ENCODE measurements at places on chromosomes 16 and 17.

DNA sequence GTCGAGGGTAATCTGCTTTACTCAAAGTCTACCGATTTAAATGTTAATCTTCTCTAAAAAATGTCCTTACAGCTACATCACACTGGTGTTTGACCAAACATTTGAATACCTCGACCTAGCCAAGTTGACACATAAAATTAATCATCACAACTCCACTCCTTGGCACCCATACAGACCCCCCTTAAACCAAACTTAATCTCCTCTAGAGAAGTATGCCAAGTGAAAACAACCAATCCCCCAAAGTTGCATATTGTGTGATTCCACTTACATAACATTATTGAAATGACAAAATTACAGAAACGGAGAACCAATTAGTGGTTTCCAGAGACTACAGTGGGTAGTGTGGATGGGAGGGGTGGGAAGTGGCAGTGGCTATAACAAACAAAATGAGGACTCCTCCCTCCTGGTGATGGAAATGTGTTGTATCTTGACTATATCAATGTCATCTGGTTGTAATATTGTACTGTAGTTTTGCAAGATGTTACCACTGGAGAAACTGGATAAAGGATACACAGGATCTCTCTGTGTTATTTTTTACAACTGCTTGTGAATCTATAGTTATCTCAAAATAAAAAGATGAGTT is 39.4 kb downstream of the CAPNS2 start:
- no peak for DNase-seq

DNA sequence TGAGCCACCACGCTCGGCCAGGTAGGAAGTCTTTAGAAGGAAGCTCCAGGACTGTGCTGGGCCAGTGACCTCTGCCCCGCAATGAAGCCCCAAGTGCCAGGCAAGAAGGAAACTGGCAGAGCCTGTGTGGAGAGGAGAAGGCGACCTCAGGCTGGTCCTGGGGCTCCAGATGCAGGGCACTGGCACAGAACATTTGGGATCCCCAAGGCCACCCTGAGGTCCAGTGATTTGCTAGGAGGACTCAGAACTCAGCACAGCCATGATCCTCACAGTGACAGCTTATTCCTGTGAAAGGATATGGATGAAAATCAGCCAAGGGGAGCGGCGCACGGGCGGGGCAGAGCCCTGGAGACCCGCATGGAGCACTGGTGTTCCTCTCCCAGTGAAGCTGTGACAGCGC is 24.1 kb downstream of the MGAT5B start:
- no peak for DNase-seq

DNA sequence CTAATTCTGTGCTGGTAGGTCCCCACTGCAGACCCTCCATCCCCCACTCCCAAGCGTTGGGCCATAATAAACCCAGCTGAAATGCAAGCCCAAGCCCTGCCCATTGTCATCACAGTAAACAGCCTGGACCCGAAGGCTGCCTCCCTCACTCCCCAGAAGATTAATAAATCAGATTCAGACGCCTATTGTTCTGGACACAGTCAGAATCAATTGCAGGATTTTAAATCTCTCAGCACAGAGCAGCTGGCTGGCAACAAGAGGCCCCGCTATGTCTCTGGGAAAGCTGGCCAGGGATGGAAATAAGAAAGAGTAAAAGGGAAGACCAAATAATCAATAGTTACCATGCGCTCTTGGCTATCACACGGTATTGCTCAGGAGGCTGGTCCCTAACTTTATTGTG is 93.9 kb downstream of the C17orf67 start:
- DNase-seq = no peak

DNA sequence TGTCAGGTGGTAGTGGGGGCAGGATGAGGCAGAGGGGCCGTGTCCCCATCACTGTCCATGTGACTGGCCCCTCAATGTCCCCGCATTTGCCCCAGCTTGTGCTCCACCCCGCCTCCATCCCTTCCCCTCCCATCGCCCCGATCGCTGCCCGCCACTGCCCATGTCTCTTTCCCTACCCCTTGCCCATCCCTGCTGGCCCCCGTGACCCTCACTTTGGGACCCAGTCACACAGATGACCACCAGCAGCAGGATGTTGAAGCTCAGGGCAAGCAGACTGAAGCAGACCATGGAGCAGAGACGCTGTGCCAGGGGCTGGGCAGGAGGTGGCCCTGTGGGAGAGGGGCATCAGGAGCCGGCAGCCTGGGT is 6.1 kb downstream of the ASGR2 start:
- no peak for DNase-seq

- no peak for DNase-seq
Observed at GRCh38 chr16:5385811-5386210, 288.2 kb upstream of the EEF2KMT start.

- DNase-seq = no peak
Observed at GRCh38 chr16:85057948-85058347, 30.4 kb downstream of the KIAA0513 start.

DNA sequence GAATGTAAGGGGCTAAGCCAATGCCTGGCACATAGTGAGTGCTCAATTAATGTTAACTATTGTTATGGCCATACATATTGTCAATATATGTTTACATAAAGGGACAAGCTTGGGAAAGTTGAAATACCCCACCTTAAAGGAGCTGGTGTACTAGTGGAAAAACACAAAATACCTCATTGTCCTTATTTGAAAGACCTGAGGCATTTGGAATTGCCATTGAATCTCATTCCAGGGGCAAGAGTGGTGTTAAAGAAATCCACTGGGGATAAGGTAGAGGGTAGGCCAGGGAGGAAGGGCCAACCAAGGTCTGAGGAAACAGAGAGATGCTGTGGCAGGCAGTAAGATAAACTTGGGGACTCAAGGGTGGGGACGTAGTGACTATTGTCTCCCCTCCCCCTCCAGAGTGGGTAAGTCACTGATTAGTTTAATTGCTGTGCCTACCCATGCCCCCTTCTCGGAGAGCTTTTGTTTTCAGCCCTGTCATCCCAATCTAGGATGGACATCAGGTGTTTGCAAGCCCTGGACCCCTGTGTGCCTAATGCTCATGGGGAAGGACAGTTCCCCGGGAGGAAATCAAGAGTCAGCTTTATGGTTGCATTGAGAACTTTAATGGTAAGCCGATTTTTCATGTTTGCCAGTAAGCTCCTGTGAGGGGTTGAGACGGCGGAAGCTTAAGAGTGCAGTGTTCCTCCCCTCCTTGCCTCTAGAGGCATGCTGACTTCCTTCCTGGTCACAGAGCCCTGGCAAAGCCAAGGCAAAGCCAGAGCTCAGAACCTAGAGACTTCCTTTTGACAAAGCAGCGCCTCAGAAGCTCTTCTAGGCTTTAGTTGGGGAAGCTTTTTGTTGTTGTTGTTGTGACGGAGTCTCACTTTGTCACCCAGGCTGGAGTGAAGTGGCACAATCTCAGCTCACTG is 2.5 kb upstream of the HEATR9 start:
- no peak for DNase-seq

DNA sequence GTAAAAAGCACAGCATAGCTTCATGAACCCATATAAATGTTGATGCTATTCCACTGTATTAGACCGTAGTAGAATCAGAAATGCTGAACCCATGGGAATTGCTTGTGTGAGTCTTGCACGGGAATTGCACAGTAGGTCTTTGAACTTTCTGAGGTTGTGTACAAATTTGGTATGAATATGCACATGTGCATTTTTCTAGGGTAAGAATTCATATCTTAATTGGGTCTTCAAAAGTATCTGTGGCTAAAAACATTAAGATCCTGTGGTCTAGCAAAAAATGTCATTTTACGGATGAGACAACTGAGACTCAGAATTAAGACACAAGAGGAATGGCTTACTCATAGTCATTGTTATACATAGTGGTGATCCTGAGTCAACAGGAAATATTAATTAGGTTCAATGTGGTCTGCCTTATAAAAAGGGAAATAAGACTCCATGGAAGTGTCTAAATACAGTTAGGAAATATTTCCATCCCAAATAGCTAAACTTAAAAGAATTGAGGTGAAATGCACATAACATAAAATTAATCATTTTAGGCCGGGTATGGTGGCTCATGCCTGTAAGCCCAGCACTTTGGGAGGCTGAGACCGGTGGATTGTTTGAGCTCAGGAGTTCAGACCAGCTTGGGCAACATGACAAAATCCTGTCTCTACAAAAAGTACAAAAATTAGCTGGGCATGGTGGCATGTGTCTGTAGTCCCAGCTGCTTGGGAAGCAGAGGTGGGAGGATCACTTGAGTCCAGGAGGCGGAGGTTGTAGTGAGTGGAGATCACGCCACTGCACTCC is 22.8 kb downstream of the TAOK1 start:
- DNase-seq = no peak

DNA sequence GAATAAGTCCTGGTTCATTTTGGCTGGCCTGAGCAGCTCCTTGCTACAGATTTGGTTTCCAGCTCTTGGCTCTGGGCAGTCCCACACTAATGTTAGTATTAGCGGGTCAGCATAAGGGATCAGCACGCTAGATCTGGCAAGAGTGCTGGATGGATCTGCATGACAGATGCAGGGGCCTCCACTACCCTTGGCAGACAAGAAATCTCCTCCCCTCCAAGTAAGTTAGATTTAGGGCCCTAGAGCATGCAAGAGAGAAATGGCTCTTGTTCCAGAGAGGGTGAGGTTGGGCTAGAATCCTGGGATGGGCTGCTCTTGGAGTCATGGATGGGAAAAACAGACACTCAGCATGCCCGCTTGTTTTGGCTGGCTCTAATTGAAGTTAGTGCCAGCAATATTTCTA is 414.3 kb downstream of the RBFOX1 start:
- DNase-seq = no peak

GRCh38 chr17:72342061-72342460 is 221.2 kb downstream of the SOX9 start:
- DNase-seq = no peak

- no peak for DNase-seq
Observed at GRCh38 chr16:3954411-3954921, 74.0 kb upstream of the CREBBP start.

DNA sequence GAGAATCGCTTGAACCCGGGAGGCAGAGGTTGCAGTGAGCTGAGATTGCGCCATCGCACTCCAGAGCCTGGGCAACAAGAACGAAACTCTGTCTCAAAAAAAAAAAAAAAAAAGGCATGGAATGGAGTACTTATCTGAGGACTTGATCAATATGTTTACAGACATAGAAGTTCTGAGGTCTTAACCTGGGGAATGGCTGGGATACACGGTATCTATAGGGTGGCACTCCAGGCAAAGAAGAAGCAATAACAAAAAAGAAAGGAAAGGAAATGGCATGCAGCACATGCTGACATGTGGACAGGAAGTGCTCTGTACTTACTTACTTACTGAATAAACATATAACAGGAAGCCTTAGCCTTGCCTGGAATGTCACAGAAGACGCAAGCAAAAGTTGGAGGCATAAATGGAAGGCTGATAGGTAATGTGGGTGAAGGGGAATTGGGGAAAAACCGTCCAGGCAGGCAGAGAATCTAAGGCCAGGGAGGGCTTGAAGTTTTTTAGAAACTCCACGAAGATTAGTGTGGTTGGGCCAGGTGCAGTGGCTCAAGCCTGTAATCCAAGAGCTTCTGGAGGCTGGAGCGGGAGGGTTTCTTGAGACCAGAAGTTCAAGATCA is 10.1 kb upstream of the SPOP start:
- DNase-seq = peak; percentile 77

GRCh38 chr17:38579934-38580333 is 25.8 kb downstream of the SRCIN1 start:
- DNase-seq = no peak

- peak; percentile 82 for DNase-seq
Observed at GRCh38 chr17:80891397-80892018, 100.1 kb upstream of the CHMP6 start.

GRCh38 chr17:48624544-48625494 is 1.3 kb downstream of the HOXB9 start:
- no peak for DNase-seq

DNA sequence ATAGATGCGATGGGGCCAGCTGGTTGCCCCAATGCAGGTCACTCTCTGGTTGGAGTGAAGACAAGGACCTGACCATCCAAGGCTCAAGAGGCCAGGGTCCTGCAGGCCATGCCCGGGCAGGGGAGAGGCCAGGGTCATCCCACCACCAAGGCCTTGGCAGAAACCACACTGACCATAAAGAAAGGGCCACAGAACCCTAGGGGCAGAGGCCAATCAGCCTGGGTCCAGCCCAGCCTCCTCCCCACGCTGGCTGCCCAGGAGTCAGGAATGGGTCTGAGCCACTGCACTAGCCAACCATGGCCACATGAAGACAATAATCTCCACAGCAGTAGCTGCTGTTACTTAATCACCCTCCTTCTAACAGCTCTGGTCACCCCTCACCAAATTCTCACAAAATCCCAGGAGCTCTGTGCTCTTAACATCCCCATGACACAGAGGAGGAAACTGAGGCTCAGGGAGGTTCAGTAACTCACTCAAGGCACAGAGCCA is 10.2 kb upstream of the BCAR1 start:
- no peak for DNase-seq

GRCh38 chr16:17755158-17755557 is 284.4 kb upstream of the XYLT1 start:
- DNase-seq = no peak

GRCh38 chr17:57410169-57410568 is 153.8 kb downstream of the MSI2 start:
- no peak for DNase-seq

GRCh38 chr17:36936455-36937000 is 747 bp upstream of the LHX1 start:
- peak; percentile 59 for DNase-seq

DNA sequence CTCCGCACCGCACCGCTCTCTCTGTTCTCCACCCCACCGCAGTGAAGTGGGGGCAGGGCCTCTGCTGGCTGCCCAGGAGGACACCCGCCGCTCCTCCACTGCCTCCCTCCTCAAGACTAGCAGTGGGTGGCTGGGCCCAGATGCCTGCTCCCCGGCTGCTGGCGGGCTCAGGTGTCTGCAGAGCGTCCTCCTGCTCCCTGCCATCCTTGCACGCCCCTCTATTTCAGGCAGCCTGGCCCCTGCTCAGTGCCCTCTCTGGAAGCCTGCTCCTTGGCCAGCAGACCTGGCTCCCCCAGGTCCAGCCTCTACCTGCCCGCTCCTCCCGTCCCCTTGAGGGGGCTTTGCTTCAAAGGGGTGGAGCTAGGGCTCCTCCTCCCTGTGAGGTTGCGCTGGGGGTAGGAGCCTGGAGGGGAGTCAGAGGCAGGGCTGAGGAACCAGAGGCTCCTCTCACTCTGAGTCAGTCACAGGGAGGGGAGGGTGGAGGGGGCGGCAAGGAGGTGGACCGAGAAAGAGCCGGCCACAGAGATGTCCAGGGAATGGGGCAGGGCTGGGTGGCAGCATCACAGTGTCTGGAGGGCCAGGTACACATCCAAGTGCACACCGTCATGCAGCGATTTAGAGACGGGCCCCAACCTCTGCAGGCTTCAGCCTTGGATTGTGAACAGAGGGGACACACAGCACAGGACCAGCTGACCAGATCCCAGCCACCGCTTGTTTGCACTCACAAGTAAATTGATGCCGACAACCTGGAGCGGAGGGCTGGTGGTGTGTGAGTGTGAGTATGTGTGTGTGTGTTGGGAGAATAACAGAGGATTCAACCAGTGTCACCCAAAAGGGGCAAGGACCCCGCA is 9.8 kb upstream of the TMEM92 start:
- no peak for DNase-seq

- no peak for DNase-seq
Observed at GRCh38 chr17:36791942-36792475, 145.3 kb upstream of the LHX1 start.
